Psoas muscle (tissue), 8 donors: ENCODE measurements at places on chromosomes 16 and 17.

DNA sequence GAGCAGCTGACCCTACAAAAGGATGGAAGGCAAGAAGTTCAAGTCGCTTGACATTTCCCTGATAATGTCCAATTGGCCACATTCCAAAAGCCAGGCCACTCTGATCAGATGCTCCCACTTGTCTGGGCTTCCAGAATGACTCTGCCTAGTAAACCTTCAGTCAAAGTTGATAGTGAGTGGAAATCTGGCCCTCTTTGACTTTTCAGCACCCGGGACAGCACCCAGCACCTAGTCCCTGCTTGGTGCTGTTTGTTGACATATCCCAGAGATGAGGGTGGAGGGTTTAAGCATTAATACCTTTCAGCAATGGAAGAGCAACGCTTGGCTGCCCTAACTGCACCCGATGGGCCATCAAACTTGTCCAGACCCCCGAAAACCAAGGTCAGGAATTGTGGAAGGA, 131.3 kb downstream of the AIPL1 start:
- H3K27ac ChIP-seq: no peak overlapping the region
- no peak for DNase-seq
- no peak overlapping the region for H3K4me3 ChIP-seq
- peaks cover 6% of the 10 kb centered on the region for H3K27me3 ChIP-seq
- no peaks in the 10 kb centered on the region for H3K36me3 ChIP-seq
- no peaks in the 10 kb centered on the region for H3K4me1 ChIP-seq

DNA sequence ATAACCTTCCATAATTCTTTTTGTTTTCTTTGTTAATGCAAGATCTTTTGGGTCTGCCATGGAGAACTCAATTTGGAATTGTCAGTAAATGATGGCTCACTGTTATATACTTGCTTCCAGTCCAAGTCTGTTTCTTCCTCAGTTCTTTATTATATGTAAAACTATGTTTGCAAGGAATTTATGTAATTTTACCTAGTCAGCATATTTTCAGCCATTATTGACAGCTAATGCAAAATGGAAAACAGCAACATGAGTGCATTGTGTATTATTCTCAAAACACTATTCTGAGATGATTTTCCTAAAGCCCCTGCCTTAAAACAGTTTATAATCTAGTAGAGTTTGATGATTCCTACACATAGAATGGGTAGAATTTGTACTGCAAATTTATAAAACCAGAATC, 167.5 kb downstream of the TANC2 start:
- H3K27me3 ChIP-seq: no peaks in the 10 kb centered on the region
- H3K36me3 ChIP-seq: no peaks in the 10 kb centered on the region
- DNase-seq: no peak
- no peaks in the 10 kb centered on the region for H3K4me1 ChIP-seq
- H3K27ac ChIP-seq: no peak overlapping the region
- H3K4me3 ChIP-seq: no peak overlapping the region

GRCh38 chr16:55539049-55539448, 27.4 kb upstream of the CAPNS2 start:
- no peak overlapping the region for H3K27ac ChIP-seq
- no peak overlapping the region for H3K4me3 ChIP-seq
- no peaks in the 10 kb centered on the region for H3K4me1 ChIP-seq
- H3K36me3 ChIP-seq: no peaks in the 10 kb centered on the region

GRCh38 chr17:72502371-72503341, 381.8 kb downstream of the SOX9 start:
- H3K27me3 ChIP-seq: no peaks in the 10 kb centered on the region
- no peak for DNase-seq
- H3K27ac ChIP-seq: no peak overlapping the region
- H3K36me3 ChIP-seq: no peaks in the 10 kb centered on the region
- H3K4me3 ChIP-seq: no peak overlapping the region
- no peaks in the 10 kb centered on the region for H3K4me1 ChIP-seq

GRCh38 chr17:50934672-50935220, 68.6 kb upstream of the TOB1 start:
- no peaks in the 10 kb centered on the region for H3K27me3 ChIP-seq
- peak overlapping the region; percentile 99 for H3K27ac ChIP-seq
- no peak overlapping the region for H3K4me3 ChIP-seq
- peak; percentile 49 for DNase-seq

DNA sequence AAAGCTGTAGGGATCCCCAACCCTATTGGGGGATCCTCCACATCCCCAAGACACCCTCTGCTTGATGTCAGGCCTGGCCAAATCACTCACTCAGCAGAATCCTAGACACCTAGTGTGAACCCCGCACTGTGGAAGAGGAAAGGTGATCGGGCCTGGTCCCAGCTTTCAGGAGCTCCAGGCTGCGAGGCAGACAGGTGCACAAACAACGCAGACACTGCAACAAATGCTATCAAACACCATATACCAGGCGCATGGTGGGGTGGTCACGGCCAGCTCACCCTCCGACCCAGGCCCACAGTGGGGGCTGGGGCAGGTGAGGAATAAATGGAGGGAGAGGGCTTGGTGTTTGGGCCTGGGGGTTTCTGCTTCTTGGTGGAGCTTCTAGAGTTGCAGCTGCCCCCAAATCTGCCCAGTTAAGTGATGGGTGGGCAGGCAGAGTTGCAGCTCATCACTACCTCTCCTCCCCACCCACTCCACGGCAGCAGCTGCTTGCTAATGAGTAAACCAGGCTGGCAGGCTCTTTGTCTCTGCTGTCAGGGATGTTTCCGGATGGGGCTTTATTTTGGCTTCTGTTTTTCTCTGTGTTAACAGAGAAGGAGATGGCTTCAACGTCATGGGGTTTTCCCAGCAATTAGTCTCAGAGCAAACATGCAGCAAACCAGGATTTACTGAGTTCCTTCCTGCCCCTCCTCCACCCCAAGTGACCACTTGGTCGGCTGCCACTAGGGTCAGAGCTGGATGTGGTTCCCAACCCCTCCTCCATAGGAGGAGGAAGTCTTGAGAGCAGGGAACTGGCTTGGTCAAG, 46.6 kb downstream of the PECAM1 start:
- H3K4me1 ChIP-seq: peaks cover 4% of the 10 kb centered on the region
- H3K27ac ChIP-seq: peak overlapping the region; percentile 54
- no peak overlapping the region for H3K4me3 ChIP-seq
- DNase-seq: peak; percentile 70

- no peaks in the 10 kb centered on the region for H3K36me3 ChIP-seq
- no peaks in the 10 kb centered on the region for H3K4me1 ChIP-seq
- H3K4me3 ChIP-seq: no peak overlapping the region
- H3K27ac ChIP-seq: no peak overlapping the region
- no peaks in the 10 kb centered on the region for H3K27me3 ChIP-seq
Measured at GRCh38 chr16:77035361-77035760, 155.6 kb upstream of the MON1B start.

GRCh38 chr17:2198927-2199326, 104.7 kb downstream of the SMG6 start:
- H3K27me3 ChIP-seq: no peaks in the 10 kb centered on the region
- DNase-seq: no peak
- no peak overlapping the region for H3K4me3 ChIP-seq
- no peaks in the 10 kb centered on the region for H3K36me3 ChIP-seq
- peaks cover 30% of the 10 kb centered on the region for H3K4me1 ChIP-seq

- no peaks in the 10 kb centered on the region for H3K4me1 ChIP-seq
- no peaks in the 10 kb centered on the region for H3K27me3 ChIP-seq
- no peak overlapping the region for H3K4me3 ChIP-seq
- no peak overlapping the region for H3K27ac ChIP-seq
Measured at GRCh38 chr17:43803758-43804157, 23.5 kb downstream of the CFAP97D1 start.

DNA sequence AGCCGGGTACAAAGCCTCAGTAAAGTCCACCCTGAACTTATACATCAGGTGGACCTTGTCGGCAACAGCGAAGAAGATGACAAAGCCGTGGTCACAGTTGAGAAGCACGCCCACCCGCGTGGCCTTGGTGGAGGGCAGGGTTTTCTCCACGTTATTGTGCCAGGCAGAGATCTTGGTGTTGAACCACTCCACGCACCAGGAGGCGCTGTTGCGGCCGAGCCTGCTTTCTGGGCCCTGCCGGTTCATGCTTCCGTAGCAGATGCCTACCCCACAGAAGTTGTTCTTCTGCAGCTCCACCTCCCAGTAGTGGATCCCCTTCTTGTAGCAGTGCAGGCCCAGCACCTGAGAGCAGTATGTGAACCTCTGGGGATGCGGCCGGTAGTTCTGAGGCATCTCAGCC, 22.1 kb downstream of the TRIM25 start:
- H3K36me3 ChIP-seq: peaks cover 87% of the 10 kb centered on the region
- H3K27ac ChIP-seq: no peak overlapping the region
- H3K27me3 ChIP-seq: no peaks in the 10 kb centered on the region

DNA sequence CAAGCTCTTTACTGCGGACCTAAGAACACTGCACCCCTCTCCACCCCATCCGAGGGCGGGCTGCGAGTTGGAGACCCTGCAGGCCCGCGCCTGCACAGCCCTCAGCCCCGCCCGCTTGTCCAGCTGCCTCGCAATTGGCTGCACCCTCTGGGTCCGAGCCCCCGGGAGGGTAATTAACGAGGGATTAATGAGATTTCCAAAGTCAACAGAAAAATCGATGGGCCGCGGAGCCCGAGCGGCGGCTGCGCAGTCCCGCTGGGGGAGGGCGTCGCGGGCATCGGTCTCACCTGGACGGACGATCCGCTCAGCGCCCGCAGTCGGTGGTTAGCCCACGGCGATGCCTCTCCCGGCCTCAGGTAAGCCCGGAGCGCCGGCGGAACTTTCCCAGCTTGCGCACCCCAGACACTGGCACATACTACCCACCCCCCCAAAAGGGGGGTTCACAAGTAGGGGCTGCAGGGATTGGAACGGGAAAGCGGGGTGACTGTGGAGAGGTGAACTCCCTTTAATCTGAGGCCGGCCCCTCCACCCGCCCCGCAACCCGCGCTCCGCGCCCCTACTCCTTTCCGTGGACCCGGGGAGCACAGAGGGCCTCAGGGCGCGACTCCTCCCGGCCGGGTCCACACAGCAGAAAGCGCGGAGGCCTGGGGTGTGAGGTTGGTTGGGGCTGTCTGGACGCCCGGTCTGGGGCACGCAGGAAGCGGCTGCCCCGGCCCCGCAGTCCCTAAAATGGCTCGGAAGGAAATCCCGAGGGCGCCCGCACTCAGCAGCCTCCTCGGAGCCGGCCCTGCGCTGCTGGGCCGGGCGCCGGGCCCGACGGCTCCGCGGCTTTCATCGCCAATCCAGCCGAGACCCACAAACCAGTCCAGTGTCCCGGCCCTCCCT, at the start of gene OTOP3:
Gene OTOP3, plus strand, starts transcription at position 314 of the 885 bp plus-strand sequence. Its CDS starts 24 bp downstream, at position 338.
- no peaks in the 10 kb centered on the region for H3K36me3 ChIP-seq
- H3K4me1 ChIP-seq: no peaks in the 10 kb centered on the region
- peaks cover 76% of the 10 kb centered on the region for H3K27me3 ChIP-seq
- H3K27ac ChIP-seq: no peak within 1 kb of the TSS
- DNase-seq: no peak

DNA sequence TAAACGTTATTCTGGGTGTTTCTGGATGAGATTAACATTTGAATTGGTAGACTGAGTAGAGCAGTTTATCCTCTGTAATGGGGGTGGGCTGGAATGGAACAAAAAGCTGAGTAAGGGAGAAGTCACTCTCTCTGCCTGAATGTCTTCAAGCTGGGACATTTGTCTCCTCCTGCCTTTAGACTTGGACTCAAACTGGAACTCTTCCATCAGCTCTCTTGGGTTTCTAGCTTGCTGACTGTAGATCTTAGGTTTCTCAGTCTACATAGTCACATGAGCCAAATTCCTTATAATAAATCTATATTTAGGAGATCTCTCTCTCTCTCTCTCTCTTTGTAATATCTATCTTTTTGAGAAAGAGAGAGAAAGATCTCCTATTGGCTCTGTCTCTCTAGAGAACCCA, 553.3 kb upstream of the CDH11 start:
- peaks cover 4% of the 10 kb centered on the region for H3K27me3 ChIP-seq
- H3K27ac ChIP-seq: no peak overlapping the region
- H3K4me3 ChIP-seq: no peak overlapping the region

- no peaks in the 10 kb centered on the region for H3K4me1 ChIP-seq
- H3K4me3 ChIP-seq: no peak overlapping the region
- H3K27ac ChIP-seq: no peak overlapping the region
- H3K36me3 ChIP-seq: no peaks in the 10 kb centered on the region
- no peak for DNase-seq
Measured at GRCh38 chr16:1919327-1919998, 1.2 kb upstream of the HS3ST6 start.

DNA sequence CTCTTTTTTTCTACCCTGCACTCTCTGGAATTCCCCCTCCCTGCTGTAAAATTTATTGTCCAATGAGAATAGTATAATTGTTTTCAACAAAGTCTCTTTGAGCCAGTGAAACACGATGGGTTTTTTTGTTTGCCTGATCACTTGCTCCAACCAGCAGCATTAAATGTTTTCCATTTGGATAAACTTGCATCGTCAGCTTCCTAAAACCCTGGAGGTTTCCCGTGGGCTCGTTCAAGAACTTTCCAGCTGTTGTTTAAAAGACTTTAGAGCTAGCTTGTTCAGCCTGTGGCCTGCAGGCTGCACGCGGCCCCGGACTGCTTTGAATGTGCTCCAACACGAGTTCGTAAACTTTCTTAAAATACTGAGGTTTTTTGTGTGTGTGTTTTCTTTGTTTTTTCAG, 14.9 kb downstream of the NAGPA start:
- no peaks in the 10 kb centered on the region for H3K27me3 ChIP-seq
- no peak overlapping the region for H3K4me3 ChIP-seq
- H3K4me1 ChIP-seq: no peaks in the 10 kb centered on the region
- no peak for DNase-seq

GRCh38 chr17:79644617-79645016, 33.8 kb upstream of the RBFOX3 start:
- no peak for DNase-seq

DNA sequence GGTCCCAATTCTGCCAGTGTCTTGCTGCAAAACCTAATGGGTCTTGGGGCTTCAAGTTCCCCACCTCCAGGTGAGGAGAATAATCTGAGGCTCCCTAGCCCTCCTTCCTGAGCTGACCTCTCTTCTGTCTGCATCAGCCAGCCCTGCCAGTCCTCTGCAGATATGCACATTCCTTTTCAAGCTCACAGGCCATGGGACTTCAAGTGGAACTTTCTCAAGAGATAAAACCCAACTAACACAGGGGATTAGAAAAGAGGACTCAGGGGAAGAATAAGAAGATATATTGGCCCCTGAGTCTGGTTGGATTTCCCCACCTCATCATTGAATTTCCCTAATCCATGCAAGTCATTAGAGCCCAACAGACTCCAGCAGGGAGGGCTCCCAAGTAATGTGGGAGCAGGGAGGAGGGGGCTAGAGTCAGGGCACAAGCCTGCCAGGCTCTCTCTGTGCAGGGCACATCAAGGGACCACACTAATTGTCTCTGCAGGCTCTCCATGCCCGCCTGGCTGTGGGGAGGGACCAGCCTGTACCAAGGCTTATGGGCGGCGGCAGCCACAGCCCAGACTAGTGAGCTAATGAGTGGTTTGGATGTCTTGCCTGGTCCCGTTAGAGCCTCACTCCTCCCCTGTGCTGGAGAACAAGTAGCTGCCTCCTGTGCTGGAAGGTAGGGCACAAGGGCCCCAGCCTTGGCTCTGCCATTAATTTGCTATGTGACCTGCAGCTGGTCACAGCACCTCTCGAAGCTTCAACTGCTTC, 1.2 kb downstream of the KRT14 start:
- H3K27ac ChIP-seq: no peak overlapping the region
- H3K27me3 ChIP-seq: peaks cover 1% of the 10 kb centered on the region
- no peaks in the 10 kb centered on the region for H3K36me3 ChIP-seq
- no peak overlapping the region for H3K4me3 ChIP-seq

GRCh38 chr17:47012457-47012856, 33.4 kb upstream of the RPRML start:
- H3K4me1 ChIP-seq: no peaks in the 10 kb centered on the region
- H3K4me3 ChIP-seq: no peak overlapping the region
- no peaks in the 10 kb centered on the region for H3K36me3 ChIP-seq
- no peak for DNase-seq
- H3K27me3 ChIP-seq: no peaks in the 10 kb centered on the region

GRCh38 chr17:40265337-40265736, 22.3 kb upstream of the CDC6 start:
- no peak overlapping the region for H3K4me3 ChIP-seq
- DNase-seq: no peak
- no peak overlapping the region for H3K27ac ChIP-seq
- H3K27me3 ChIP-seq: no peaks in the 10 kb centered on the region
- no peaks in the 10 kb centered on the region for H3K4me1 ChIP-seq
- peaks cover 8% of the 10 kb centered on the region for H3K36me3 ChIP-seq
